Amygdala (tissue), 56 donors: ENCODE measurements at places on chromosomes 12 and 14.
A peak's percentile ranks its signal among the peaks of the same experiment; 100 is the strongest.

GRCh38 chr14:65958664-65959562 is 527.3 kb upstream of the CCDC196 start:
- DNase-seq: no peak

DNA sequence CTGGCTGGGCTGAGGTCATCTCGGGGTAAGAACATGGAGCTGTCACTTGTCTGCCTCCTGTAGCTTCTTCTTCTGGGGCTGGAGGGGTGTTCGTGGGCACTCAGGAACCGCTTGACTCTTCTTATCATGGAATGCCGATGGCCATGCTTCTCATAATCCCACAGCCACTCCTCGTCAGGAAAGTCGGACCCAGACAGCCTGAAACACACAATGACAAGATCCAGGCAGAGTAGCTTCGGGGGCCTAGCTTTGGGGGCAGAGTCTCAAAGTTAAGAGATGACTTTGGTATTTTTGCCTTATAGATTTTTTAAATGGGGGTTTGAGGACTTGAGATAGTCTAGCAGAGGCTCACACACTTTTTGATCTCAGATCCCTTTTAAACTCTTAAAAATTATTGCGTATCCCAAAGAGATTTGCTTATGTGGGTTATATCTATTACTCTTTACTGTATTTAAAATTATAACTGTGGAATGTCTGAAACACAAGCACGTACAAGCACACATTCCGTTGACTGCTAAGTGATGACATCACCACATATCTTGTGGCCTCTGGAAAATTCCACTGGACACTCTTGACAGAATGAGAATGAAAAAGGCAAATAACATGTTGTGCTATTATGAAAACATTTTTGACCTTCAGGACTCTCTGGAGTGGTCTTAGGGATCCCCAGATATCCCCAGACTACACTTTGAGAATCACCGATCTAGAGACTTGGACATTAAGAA is 43.3 kb downstream of the BEST3 start:
- DNase-seq: no peak

DNA sequence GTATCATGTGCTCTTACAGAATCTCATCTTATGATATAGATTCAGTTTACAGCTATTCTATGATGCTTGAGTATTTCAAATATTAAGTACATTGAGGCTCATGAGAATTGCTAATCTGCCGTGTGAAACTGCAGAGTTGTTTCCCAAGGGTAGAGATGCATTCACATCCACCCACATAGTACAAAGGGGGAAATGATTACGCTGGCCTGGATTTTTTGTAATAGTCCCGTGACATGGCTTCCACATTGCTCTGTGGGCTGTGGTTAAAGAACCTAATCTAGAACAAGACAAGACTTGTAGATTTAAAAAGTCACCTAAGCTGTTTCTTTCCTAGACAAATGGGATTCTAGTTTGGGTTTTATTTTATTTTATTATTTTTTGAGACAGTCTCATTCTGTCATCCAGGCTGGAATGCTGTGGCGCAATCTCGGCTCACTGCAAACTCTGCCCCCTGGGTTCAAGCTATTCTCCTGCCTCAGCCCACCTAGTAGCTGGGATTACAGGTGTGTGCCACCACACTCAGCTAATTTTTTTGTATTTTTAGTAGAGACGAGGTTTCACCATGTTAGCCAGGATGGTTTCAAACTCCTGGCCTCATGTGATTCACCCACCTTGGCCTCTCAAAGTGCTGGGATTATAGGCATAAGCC is 13.0 kb upstream of the RIOX1 start:
- no peak for DNase-seq

DNA sequence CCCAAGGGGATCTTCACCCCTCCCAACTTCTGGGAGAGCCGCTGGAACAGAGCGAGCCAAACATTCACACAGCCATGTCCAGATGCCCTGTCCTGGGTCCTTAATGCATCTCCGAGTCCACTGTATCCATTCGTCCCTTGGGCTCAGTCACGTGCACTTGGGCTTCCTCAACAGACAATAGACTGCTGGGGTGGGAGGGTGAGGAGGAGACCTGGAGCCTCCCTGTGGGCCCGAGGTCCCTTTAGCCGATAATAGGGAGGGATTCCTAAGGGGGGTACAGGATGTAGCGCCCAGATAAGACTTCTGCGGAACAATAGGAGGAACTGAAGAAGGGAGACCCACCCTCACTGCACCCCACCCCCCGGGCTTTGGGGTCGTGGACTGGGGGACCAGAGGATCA is 6.7 kb downstream of the ARHGEF25 start:
- no peak for DNase-seq

GRCh38 chr14:32514236-32514635 is 185.1 kb downstream of the AKAP6 start:
- DNase-seq: no peak

DNA sequence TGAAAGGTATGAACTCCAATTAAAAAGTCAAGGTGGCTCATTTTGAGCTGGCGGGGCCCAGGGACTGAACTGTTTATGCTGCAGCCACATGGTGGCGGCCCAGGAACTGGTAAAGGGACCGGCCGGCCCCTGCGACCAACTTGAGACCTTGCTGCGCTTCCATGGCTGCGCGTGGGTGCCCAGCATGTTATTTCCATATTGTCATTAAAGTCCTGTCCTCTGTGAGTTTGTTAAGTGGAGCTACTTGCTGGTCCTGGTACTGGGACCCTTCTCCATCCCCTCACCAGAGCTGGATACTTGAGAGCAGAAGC is 62.3 kb downstream of the BEGAIN start:
- no peak for DNase-seq

- no peak for DNase-seq
These were observed 309.7 kb downstream of the TMEM132D start for GRCh38 chr12:129594098-129594497.

- no peak for DNase-seq
These were observed 122.1 kb upstream of the ARHGAP5 start for GRCh38 chr14:31954991-31955390.

DNA sequence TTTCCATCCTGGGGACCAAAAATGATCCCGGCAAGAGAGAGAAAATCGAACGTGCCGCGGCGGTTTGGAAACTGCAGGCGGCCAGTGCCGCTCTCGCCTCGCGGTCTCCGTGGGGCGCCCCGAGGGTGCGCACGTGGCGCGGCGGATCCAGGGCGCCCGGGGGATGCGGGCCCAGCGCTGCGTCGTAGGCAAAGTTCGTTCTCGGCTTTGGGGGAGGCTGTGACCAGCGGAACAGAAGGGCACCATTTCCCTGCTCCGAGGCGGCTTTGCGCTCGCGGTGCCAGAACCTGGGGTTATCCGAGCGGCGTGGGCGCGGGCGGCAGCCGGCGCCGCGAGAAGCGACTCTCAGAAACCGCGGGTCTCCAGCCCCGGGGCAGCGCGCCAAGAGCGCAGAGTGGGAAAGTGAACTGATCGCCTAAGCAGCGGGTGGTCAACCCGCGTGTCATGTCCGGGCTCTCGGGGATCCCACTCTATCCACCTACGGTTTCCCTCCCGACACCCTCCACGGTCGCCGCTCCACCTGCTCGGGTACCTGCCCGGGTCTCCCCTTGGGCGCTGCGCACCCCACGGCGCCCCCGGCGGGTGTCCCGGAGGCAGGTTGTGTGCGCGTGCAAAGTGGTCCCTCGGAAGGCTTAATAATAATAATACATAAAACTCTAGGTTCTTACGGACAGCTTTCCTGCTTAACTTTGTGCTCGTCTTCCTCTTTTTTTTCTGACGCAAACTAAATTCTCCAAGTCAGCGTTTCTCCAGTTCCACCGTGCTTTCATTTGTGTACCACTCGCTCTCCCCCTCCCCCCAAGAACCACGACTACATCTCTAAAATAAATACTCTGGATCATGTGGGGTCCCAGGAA is 1.2 kb downstream of the ESRRB start:
- DNase-seq: no peak

DNA sequence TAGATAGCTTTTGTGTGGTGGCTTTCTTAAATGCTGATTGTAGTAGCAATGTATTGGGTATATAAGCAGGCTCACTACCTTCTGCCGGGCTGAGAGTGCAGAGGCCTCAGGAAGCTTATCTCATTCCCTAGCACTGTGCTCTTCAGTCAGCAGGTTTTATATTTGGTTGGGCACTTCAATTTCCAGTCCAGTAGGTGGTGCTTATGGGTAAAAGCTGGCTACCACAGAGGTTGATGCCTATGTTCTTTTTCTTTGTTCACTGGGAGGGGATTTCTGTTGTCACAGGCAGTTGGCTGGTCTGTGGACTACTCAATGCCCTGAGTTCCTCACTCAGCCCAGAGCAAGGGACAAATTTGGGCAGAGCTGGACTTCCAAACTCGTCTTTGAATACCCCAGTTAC is 43.0 kb upstream of the GLIPR1 start:
- DNase-seq: no peak

DNA sequence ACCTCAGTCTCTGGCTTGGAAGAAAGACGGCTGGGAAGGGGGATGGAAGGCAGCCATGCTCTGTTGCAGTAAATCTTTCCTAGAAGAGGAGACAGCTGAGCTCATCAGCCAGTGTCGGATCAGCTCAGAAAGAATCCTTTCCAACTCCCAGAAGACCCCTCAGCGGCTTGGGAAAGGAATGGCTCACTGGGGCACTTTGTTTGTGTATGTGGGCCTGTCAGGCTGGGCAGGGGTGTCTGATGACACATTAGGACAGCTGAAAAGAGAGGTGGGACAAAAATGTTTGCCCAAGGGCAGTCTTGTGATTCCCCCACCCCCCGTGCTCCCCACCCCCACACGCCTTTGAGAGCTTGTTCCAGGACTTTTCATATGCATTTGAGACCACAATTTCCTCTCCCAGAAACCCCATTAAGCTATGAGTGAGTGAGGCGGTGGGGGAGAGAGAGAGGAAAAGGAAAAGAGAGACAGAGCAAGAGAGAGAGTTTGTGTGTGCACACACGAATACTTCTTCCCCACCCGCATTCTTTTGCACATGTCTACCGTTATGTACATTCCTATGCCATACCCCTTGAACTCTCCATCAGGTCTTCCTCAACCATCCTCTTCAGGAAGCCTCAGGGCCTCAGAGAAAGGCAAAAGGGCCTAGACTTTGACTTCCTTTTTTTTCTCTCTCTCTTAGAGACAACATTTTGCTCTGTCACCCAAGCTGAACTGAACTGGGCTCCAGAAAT is 198.9 kb downstream of the ZFP36L1 start:
- DNase-seq: no peak

DNA sequence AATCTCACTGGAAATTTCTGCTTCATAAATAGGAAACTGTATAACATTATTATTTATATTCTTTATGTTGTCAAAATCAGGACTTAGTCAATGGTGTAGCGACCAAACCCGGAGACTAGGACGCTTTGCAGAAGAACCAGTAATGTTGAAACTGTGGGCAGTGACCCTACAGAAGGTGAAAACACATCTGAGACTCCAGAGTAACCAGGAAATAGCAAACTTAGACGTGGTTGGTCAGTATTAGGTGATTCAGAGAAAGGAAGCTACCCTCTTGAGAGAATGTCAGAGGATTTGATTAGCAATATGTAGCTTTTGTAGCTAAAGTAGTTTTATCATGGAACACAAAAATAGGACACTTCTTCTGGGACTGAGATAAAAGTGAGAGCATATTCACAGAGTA is 381.9 kb downstream of the SLC16A7 start:
- DNase-seq: no peak

DNA sequence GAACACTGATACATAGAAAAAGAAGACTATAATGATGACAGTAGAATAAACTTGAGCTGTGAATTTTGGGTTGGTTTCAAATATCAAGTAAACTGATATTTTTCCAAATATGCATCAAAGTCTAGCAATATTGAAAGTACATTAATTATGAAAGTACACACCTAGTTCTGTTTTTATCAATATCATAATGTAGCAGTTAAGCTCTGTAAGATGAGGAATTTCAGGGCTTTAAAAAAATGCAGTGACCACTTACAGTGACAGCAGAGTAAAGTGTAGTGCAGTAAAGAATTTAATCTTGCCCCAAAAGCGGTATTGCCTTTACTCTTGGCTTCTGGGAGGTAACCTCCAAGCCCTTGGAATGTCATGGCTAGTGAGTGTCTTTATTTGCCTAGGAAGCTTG is 102.9 kb upstream of the ABCD2 start:
- no peak for DNase-seq

DNA sequence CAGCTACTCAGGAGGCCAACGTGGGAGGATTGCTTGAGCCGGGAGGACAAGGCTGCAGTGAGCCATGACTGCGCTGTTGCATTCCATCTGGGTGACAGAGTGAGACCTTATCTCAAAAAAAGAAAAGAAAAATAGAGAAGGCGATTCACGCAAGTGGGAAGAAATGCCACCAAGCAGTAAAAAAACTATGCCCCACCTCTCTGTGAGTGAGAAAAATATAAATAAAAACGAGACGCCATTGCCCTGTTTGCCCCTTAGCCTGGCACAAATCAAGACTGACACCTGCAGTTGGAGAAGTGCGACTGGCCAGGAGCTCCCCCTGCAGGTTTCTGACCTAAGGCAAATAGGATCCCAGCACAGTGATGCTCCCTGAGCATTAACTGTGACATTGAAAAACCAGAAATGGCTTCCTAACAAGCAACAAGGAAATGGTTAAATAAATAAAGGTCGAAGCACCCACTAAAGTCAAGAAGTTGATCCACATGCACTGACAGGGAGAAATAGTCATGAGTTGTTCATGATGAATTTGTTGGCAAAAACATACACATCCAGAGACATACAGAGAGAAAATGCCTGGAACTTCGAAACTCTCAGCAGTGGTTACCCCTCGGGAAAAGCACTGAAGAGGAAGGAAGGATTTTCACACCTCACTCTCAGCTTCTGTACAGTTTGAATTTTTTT is 21.1 kb downstream of the GSC start:
- DNase-seq: no peak

DNA sequence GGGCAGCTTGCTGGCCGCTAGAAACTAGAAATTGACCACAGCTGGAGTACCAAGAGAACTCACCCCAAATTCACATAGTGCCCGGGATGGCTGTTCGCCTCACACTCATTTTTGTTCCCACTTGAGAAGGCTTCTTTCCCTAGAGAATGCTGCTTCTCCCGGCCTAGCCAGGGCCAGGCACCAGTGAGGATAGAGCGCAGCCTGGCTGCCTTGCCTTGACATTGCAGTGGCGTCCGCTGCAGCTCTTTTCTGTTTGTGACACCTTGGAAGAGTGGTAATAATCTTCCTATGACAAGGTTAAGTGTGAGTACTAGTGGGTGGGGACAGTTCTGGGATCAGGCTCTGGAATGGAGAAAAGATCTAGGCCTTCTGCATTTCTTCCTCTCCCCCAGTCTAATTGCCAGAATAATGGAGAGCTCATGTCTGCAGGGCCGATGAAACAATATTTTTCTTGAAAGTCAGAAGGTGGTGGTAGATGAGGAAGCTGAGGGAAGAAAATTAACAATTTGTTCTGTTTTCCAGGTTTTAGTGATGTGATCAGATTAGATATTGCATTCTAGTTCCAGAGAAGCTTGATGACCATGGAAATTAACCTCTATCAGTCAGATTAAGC is 3.7 kb downstream of the TMEM253 start:
- DNase-seq: peak; percentile 81
